DMS 273 treated with DMSO at 0.1 percent for 48 hours (cell line): ENCODE measurements at places on chromosomes 4 and X.

DNA sequence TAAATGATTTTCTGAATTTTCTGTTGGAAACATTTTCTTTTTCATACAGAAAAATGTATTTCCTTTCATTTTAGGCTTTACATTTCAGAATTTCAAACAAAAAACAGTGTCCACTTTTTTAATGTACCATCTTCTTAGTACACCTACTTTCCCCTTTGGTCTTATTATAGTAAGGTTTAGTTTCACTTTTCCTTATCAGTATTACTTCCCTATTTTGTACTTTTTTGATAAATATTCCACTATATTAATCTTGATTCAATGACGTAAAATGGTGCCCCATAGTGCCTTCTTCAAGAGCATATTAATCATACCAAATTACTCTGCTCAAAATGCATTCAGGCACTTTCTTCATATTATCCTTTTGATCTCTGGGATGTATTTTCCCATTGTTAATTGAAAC, 52.5 kb downstream of the BANK1 start:
- DNase-seq, result no peak

DNA sequence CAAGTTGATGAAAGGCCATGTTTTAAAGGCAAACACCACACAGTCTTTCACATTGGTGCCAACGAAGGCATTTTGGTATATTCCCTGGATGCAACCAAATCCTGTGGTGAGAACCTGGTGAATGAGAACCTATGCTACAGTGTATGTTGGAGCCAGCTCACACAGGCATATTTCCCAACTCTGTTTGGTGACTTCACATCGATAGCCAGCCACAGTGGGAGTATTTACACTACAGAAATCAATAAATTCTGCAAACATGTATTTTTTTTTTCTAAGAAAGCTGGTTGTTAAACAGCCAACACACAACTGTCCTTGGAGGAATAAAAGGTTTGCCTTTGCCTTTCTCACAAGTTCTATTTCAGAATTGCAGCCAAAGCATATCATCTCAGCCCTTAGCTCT, 691.0 kb downstream of the GRID2 start:
- DNase-seq, result no peak

DNA sequence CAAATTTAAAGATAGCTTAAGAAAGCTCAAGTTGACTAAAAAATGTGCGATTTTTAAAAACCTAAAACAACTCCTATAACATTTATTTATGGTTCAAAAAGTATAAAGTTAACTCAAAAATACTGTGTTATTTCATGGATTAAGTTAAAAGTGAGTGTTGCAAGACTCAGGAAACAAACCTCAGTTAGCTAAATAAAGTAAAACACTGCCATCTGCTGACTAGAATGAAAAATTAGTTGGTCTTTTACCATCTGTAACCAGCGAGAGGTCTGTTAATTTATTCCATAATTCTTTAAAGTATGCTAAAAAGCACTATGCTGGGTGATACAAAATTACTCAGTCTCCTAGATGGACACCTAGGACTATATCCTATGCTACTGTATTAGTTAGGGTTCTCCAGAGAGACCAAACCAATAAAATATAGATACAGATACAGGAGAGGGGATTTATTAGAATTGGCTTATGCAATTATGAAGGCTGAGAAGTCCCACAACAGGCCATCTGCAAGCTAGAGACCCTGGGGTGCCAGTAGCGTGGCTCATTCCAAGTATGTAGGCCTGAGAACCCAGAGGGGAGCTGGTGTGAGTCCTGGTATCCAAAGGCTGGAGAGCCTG, 4.9 kb upstream of the WDFY3 start:
- DNase-seq, result peak; percentile 7

DNA sequence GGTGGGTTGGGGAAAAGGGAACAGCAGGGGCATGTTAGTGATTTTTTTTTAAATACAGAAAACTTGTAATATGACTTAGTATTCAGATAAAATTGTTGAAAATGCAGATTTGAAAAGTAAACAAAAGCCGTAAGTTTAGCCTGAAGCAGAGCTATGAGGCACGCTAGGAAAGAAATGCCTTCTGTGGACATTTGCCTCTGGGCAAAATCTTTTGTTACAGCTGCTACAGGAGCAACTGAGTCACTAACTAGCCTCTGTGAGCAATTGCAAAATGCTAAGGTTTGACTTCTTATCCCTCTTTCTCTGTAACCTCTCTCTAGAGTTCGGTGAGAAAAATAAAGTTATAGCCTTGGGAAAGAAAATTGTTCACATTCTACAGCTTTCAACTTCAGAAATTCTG, 350.0 kb downstream of the SLC7A11 start:
- no peak for DNase-seq

DNA sequence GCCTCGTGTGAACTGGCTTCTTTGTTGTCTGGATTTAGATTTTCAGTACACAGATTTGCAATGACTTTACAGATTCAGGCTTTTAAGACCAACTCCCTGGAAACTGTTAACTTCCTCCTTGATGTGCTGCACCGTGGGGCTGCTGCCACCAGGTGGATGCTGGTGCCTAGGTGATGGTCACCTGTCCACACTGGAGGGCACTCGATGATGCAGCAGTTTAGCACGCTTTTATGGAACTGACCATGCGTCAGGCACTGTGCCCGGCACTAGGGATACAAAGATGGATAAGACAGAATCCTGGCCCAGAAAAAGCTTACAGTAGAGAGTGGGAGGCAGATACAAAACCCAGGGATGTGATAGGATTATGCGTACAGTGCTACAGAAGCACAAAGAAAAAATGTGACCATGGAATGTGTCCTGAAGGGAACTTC, 180.7 kb downstream of the CEP135 start:
- no peak for DNase-seq

- no peak for DNase-seq
Measured at GRCh38 chr4:60865273-60865672, 334.9 kb upstream of the ADGRL3 start.

GRCh38 chr4:169707958-169708643, 49.6 kb downstream of the HPF1 start:
- no peak for DNase-seq
